SJSA1 (cell line): ENCODE measurements at places on chromosomes 12 and 14. TPM values are rescaled to one million over a fixed set of nuclear protein-coding genes. Genes with fewer than 3 reads are reported as not detected.

DNA sequence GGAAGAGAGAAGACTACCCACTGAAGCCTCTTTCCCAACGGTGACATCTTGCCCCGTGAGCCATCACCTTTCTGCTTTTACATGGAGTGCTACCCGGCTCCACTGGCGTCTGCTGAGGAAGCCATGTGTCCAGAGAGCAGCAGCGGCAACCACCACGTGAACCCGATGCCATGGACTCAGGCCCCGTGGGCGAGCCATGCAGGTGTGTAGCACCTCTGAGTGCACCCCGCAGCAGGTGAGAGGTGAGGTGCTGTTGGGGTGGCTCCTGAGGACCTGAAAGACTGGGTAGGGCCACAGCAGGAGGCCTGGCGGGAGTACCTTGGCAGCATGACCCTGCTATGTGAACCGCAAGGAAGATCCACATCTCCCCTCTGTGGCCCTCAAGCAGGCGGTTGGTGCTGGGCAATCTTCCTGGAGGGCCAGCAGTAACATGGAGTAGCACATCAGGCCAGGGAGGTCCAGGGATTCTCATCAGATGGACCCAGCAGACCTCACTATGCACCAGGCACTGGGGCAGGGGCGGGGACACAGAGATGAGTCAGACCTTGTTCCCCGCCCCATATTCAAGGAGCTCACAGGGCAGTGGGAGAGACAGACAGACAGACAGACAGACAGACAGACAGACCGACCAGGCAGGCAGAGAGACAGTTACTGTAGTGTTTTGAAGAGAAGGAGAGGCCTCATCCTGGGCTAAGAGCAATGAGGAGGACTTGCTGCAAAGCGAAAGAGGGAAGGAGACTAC lies 129.6 kb downstream of the PAPOLA start:
- no peaks in the 10 kb centered on the region for H3K27me3 ChIP-seq
- H3K36me3 ChIP-seq, result no peaks in the 10 kb centered on the region
- H3K27ac ChIP-seq, result no peak overlapping the region

DNA sequence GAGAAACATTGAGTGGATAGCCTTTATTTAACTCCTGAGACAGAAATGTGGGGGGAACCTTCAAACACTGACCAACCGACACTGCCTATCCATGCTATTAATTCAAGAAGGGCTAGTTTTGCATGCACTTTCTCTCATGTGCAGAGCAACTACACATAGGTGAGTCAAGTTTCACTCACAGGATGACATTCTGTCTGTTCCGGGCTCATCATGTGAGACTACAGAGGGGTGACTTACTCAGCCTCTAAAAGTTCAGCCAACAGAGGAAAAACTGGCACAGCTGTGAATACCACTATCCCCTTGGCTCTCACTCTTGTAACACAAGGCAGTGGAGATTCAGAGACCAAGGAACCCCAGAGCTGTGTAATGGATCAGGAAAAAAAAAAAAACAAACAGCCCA lies 13.3 kb downstream of the BEST3 start:
- no peaks in the 10 kb centered on the region for H3K27me3 ChIP-seq
- no peaks in the 10 kb centered on the region for H3K36me3 ChIP-seq
- DNase-seq, result no peak
- H3K27ac ChIP-seq, result no peak overlapping the region
- peaks cover 16% of the 10 kb centered on the region for H3K4me1 ChIP-seq
- no peak overlapping the region for H3K4me3 ChIP-seq

- peaks cover 13% of the 10 kb centered on the region; the same call in 1 of the 2 replicates for H3K4me1 ChIP-seq
- H3K27me3 ChIP-seq, result no peaks in the 10 kb centered on the region
- no peaks in the 10 kb centered on the region for H3K36me3 ChIP-seq
- no peak overlapping the region for H3K4me3 ChIP-seq
- no peak for DNase-seq
- H3K27ac ChIP-seq, result no peak overlapping the region
Measured at GRCh38 chr12:52903855-52904508, 894 bp downstream of the KRT8 start.

GRCh38 chr12:11651381-11651780 lies 1.9 kb downstream of the ETV6 start:
- peaks cover 25% of the 10 kb centered on the region for H3K4me1 ChIP-seq
- peak overlapping the region; percentile 50 for H3K4me3 ChIP-seq
- H3K27ac ChIP-seq, result peak overlapping the region; percentile 81
- no peaks in the 10 kb centered on the region for H3K27me3 ChIP-seq
- DNase-seq, result no peak
- no peaks in the 10 kb centered on the region for H3K36me3 ChIP-seq

DNA sequence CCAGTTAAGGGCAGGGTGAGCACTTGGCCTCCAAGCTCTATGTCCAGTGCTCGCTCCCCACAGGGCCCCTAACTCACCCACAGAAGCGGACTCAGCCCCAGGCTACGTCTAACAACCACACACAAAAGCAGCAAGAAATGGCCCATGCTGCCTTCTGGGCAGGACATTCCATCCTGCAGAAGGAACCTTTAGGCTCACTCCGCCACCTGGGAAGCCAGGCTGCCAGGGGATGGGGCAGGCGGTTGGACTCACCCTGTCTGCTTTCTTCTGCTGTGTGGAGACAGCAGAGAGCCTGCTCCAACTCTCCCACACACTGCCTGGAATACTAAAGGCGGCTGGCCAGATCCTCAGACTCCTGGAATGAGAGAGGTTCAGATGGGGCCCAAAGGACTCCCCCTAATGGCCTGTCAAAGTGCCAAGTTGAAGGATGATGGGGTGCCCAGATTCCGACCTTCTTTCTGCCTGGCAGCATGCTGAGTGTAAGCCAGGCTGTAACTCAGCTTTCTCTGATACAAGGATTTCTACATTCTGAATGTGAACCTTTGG lies 27.7 kb upstream of the BLTP3B start:
- H3K27me3 ChIP-seq, result no peaks in the 10 kb centered on the region
- H3K27ac ChIP-seq, result no peak overlapping the region
- H3K36me3 ChIP-seq, result no peaks in the 10 kb centered on the region
- no peak overlapping the region for H3K4me3 ChIP-seq
- H3K4me1 ChIP-seq, result no peaks in the 10 kb centered on the region
- no peak for DNase-seq

DNA sequence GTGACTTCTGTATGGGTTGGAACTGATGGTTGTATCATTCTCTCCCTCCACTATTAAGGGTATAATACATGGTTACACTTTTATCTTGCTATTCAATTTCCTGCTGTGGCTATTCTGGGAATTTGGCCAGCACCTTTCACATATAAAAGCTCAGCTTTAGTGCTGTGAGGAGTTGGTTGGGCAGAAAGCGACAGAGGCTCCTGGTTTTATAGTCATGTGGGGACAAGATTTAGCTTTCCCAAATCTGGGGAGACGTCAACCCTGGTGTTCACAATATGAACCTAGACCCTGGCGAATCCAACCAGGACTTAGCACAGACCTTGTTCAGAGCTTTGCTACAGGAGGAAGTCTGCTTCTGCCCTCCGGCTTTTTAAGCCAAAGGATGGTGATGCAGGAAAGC lies 36.5 kb downstream of the FOS start:
- H3K27me3 ChIP-seq, result no peaks in the 10 kb centered on the region
- DNase-seq, result no peak
- no peak overlapping the region for H3K27ac ChIP-seq
- H3K4me1 ChIP-seq, result peaks cover 9% of the 10 kb centered on the region
- no peaks in the 10 kb centered on the region for H3K36me3 ChIP-seq
- H3K4me3 ChIP-seq, result no peak overlapping the region

DNA sequence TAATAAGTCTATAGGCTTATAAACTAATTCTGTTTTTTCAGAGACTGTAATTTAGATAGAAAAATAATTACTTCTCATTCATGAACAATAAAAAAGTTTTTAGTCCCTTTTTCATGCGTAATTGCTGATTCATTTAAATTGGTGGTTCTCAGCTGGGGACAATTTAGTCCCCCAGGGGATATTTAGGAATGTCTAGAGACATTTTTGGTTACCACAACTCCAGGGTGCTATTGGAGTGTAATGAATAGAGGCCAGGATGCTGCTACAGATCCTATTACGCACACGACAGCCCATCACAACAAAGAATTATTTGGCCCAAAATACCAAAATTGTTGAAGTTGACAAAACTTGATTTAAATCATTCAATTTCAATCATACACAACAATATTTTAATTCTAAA lies 22.8 kb upstream of the VCPKMT start:
- H3K4me1 ChIP-seq, result no peaks in the 10 kb centered on the region
- no peaks in the 10 kb centered on the region for H3K36me3 ChIP-seq
- no peak overlapping the region for H3K4me3 ChIP-seq
- H3K27ac ChIP-seq, result no peak overlapping the region

GRCh38 chr12:80860928-80861327 lies 76.8 kb downstream of the LIN7A start:
- H3K4me1 ChIP-seq, result no peaks in the 10 kb centered on the region
- no peak overlapping the region for H3K27ac ChIP-seq
- H3K27me3 ChIP-seq, result no peaks in the 10 kb centered on the region
- no peak for DNase-seq
- H3K36me3 ChIP-seq, result no peaks in the 10 kb centered on the region
- H3K4me3 ChIP-seq, result no peak overlapping the region

DNA sequence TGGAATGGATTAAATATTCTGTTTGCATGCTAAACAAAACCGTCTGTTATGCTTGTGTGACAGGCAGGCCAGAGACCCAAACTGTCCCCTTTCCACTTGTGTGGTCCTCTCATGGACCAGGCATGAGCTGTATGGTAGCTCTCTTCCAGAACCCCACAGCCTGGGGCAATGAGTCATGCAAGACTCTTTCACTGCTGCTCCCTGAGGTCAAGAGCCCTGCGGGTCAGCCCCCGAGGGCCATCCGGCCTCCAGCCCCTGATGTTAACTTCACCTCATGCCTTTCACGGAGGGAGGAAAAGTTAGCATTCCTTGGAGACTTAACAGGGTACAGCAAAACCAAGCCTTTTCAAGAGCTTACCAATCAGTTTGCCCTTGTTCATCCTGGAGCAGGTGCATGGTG lies 239.1 kb upstream of the DIO3 start:
- no peaks in the 10 kb centered on the region for H3K4me1 ChIP-seq
- DNase-seq, result no peak
- H3K4me3 ChIP-seq, result no peak overlapping the region
- H3K36me3 ChIP-seq, result no peaks in the 10 kb centered on the region
- no peak overlapping the region for H3K27ac ChIP-seq
- H3K27me3 ChIP-seq, result no peaks in the 10 kb centered on the region

DNA sequence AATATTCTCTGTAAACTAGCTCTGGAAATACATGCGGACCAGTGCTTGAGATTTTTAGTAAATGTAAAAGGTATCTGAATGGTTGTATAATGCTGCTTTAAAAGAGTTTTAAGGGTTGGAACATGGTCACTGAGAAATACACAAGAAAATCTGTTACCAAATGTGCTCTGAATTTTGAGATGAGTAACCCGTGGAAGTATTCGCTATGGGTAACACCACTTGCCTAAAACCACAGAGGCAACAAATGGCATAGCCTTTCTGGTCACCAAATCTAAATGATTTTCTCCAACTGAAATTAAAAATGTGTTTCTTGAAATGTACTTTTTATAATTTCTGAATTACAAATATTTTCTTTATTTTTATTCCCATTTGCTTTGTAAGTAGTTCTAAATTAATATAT lies 745.7 kb downstream of the DIO2 start:
- no peak overlapping the region for H3K27ac ChIP-seq
- no peaks in the 10 kb centered on the region for H3K36me3 ChIP-seq
- no peak for DNase-seq

DNA sequence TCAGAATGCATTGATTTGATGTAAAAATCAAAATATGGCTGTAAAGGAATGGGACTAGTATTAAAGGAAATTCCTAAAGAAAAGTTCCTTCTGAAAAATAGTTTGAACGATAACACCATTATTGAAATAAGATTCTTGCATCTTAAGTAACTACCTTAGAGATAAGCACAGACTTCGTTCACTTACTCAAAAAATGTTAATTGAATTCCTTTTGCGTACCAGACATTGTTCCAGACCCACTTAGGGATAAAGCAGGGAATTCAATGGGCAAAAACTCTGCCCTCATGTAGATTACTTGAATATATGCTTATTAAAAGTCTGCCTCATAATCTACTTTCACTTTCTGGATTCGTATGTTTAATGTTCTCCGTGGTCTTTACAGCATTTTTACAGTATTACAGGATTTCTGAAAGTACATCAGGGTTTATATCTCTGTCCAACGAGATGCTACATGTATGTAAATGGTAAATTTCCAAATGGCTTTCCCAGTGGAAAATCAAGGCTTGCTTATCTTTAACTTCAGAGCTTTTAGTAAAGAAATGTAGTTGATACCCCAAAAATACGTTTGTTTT lies 213.7 kb downstream of the GXYLT1 start:
- H3K4me3 ChIP-seq, result no peak overlapping the region
- no peaks in the 10 kb centered on the region for H3K27me3 ChIP-seq
- no peak overlapping the region for H3K27ac ChIP-seq
- H3K4me1 ChIP-seq, result no peaks in the 10 kb centered on the region
- DNase-seq, result no peak
- H3K36me3 ChIP-seq, result no peaks in the 10 kb centered on the region

GRCh38 chr14:50859296-50859624 lies 12.6 kb upstream of the ABHD12B start:
- H3K4me1 ChIP-seq, result peaks cover 6% of the 10 kb centered on the region
- peak; percentile 8 for DNase-seq
- no peaks in the 10 kb centered on the region for H3K36me3 ChIP-seq
- H3K27ac ChIP-seq, result no peak overlapping the region

GRCh38 chr12:30757316-30757715 lies 2.6 kb upstream of the CAPRIN2 start:
- no peak for DNase-seq
- H3K36me3 ChIP-seq, result peaks cover 11% of the 10 kb centered on the region
- no peak overlapping the region for H3K4me3 ChIP-seq

DNA sequence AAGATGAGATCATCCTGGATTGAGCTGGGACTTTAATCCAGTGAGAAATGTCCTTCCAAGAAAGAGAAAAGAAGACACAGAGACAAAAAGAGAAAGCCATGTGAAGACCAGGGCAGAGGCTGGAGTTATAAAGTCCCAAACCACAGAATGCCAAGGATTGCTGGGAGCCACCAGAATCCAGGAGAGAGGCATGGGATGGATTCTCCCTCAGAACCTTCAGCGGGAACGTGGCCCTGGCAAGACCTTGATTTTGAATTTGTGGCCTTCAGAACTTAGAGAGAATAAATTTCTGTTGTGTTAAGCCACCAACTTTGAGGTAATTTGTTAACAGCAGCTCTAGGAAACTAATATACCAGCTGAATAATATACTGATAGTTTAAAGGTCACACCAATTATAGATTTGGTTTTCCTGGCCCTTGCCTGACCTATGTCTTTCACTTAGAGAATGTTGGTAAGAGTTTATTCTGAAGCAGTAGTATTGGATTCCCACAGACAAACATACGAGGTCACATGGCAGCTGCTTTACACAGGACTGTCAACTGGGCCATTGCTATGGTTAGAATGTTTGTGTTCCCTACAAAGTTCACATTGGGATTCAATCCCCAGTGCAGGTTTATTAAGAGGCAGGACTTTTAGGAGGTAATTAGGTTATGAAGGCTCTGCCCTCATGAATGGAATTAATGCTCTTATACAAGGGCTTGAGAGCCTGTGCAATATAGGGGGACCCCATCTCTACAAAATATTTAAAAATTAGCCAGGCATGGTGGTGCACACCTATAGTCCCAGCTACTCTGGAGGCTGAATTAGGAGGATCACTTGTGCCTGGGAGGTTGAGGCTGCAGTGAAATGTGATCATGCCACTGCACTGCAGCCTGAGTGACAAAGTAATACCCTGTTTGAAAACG lies 156.5 kb upstream of the EEA1 start:
- H3K27ac ChIP-seq, result no peak overlapping the region
- DNase-seq, result no peak
- no peak overlapping the region for H3K4me3 ChIP-seq
- H3K4me1 ChIP-seq, result peaks cover 24% of the 10 kb centered on the region
- no peaks in the 10 kb centered on the region for H3K36me3 ChIP-seq

The EIF2S3B gene
- 0.34 and 0.53 TPM in 2 replicates for total RNA-seq

The TOMM20L gene
- not detected in 2 replicates for total RNA-seq

The KRT75 gene
- total RNA-seq, result not detected in 2 replicates

The GALNT9 gene
- total RNA-seq, result not detected in 2 replicates

The TPPP2 gene
- not detected in 2 replicates for total RNA-seq

The POMT2 gene
- total RNA-seq, result 7.1 and 7.7 TPM in 2 replicates
